Activated CD8-positive, alpha-beta T cell treated with anti-CD3 and anti-CD28 coated beads for 36 hours (primary cell): ENCODE measurements at places on chromosomes 1 and 21. TPM values are rescaled to one million over a fixed set of nuclear protein-coding genes. Genes with fewer than 3 reads are reported as not detected.

Gene GUCA2A
- not detected for total RNA-seq

Gene OVAAL
- not detected for total RNA-seq

Gene RBM11
- 2.7 TPM for total RNA-seq

Gene KIF14
- 13.7 TPM for total RNA-seq

Gene SPRR1B
- total RNA-seq = not detected

Gene PIK3R3
- 1.3 TPM for total RNA-seq

Gene ANGPTL1
- total RNA-seq = not detected

Gene NBPF6
- total RNA-seq = not detected

Gene NHLH1
- 0.45 TPM for total RNA-seq

Gene TCHHL1
- not detected for total RNA-seq

Gene ZMYM1
- 6.8 TPM for total RNA-seq

Gene UHMK1
- total RNA-seq = 45.6 TPM
